ENCODE measurements at places on chromosomes 12 and 14.

DNA sequence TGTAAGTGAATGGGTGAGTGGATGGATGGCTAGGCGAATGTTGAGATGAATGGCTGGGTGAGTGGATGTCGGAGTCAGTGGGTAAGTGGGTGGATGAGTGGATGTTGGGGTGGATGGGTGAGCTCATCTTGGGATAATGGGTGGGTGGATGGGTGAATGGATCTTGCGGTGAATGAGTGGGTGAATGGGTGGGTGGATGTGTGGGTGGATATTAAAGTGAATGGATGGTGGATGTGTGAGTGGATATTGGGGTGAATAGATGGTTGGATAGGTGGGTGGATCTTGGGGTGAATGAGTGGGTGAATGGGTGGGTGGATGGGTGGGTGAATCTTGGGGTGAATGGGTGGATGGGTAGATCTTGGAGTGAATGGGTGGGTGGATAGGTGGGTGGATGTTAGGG lies 51.9 kb downstream of the CMKLR1 start:
- no peak for DNase-seq

DNA sequence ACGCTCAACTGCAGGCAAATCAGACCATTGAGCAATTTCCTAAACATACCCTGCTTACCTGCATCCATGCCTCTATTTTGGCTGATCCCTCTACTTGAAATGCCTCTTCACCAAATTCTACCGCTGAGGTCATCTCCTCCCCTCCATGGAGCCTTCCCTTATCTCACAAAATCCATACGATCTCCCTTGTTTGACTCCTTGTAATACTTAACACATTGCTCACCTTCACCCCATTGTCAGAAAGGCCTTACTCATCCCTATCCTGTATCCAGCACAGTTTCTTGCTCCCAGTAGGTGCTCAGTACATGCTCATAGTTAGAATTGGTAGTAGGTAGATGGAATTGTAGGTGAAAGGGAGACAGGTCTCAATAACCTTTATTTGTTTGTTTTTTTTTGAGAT lies 5.4 kb downstream of the DDN start:
- DNase-seq, result no peak

DNA sequence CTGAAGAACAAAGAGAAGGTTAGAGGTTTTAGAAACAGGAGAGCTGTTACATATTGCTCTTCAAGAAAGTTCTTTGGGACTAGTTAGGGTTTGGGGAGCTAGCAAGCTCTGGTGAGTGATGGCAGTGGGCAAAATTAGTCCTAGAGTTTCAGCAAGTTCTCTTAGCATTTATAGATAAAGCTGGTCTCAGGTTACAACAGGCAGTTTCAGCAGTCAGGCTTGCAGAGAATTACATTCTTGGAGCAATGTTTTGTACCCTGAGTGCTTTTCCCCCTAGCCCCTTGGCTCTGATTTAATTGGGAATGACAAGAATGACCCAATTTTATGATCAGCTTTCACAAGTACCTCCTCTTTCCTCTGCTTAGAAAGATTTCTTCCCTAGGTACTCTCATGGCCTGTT lies 21.4 kb upstream of the EID3 start:
- no peak for DNase-seq

GRCh38 chr14:59305836-59306555 lies 117.5 kb downstream of the DAAM1 start:
- DNase-seq, result no peak

DNA sequence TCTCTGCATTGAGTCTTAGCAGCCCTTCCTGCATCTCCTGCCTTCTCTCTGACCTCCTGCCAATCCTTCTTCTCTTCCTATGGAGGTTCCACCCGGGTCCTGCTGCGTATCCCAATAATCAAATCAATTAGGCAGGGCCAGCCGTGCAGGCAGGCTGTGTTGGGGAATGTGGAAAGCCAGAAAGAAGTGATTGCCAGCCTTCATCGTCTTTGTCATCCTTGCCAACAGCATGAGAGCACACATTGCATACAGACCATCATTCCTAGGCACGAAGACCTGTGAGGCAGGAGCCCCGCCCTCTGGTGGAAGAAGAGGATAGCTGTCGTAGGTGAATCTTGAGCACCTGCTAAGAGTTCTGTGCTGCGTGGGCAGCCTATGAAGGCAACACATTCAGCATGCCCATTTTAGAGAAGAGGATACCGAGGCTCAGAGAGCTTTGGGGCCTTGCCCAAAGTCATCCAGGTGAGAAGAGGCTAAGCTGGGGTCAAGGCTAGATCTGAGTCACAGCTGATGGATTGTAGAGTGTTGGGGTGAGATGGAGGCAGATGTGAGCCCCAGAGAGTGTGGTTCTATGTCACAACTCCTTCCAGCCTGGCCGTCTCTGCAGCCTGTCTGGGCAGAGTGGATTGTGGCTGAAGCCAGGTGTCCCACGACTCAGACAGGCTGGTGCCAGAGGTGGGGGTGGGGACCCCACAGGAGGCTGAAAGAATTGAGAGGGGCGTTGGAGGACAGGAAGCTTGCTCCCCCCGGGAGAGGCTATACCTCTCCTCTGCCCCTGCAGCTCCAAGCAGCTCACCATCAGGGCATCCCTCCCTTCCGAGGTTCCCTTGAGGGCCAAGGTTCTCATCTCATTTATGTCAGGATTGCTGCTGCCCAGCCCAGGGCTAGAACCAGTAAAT lies 12.7 kb downstream of the C14orf132 start:
- no peak for DNase-seq

GRCh38 chr12:18165422-18165871 lies 75.5 kb upstream of the RERGL start:
- DNase-seq, result no peak

DNA sequence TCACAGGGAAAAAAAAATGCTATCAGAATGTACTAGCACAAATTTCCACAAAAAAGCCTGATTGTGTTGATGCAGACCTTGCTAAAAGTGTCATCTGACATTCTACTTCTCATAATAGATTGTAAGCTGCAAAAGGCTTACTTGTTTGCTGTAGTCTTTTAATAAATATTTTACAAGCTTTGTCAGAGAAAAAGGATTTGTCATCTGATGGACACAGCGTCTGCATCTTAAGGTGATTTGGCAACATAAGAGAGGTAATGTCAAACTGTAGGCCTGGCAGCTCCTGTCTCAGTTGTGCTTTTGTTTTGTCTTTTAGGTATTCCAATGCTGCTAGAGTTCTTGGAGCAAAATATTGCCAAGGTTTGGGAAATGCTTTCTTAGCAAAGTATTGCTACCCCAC lies 26.3 kb upstream of the KCNH3 start:
- DNase-seq, result no peak

DNA sequence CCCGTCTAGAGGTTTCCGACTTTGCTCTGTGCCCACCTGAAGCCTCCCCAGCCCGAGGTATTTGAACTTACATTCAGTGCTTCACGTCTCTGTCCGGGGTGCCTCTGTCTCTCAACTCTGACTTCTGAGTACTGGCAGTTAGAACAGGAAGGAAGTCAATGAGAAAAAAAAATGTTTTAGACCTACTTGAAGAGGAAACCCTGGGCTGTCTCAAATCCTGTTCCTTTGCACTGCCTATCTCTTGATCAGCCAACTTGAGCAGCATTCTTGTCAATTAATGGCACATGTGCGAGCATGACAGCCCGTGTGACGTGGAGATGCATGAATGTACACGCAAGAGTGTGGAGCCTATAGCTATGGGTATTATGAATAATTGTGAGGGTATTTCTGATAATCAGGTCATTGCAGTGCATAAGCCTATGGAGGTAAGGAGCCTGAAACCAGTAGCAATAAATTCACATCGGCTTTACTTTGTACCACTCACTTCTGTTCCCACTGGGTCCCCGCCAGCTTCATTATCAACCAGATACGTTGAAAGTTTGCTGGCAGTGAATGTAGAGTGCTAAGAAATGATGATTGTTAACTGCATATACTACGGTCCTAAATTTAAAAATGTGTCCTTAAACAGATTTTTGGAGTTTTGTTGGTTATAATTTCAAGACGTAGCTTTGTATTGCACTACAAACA lies at the start of gene ARHGDIB:
Gene ARHGDIB, minus strand, starts transcription at position 136 of the 687 bp plus-strand sequence. CDS start 10,889 bp downstream, outside the sequence.
- DNase-seq, result peak; percentile 71

DNA sequence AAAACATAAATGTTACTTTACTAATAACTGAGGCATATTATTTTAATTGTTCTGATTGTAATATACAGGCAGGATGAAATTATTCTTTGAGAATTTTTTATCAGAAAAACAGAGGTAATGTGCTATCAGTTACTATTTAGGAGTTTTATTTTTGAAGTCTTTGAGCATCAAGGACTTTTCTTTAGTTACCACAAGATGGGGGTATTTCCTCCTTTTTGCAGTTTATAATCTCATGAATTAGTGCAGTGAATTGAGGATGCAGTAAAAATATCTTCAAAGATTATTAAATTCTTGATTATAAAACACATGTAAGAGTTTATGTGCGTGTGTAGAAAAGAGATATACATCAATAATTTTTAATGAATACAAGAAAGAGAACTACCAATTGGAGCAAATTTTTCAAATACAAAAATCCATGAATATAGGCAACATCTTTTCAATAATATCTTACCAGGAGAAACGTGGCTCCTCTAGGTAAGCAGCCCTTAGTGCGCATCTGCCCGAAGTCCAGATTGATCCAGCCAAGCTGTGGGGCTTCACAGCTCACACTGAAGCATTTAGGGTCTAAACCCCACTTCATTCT lies 71.6 kb downstream of the ERGIC2 start:
- DNase-seq, result no peak

GRCh38 chr14:65910108-65910786 lies 497.7 kb downstream of the FUT8 start:
- DNase-seq, result no peak

DNA sequence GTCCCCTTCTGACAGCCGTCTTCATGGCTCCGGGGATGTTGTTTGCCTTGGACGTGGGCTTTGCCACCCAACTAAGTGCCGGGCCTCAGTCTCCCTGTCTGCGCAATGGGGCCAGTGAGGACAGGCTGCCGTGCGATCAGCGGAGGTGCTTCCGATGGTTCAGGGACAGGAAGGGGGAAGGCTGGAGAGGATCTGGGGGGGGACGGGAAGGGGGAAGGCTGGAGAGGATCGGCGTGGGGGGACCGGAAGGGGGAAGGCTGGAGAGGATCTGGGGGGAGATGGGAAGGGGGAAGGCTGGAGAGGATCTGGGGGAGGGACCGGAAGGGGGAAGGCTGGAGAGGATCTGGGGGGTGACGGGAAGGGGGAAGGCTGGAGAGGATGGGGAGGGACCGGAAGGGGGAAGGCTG lies 3.4 kb downstream of the MMP17 start:
- DNase-seq, result no peak

DNA sequence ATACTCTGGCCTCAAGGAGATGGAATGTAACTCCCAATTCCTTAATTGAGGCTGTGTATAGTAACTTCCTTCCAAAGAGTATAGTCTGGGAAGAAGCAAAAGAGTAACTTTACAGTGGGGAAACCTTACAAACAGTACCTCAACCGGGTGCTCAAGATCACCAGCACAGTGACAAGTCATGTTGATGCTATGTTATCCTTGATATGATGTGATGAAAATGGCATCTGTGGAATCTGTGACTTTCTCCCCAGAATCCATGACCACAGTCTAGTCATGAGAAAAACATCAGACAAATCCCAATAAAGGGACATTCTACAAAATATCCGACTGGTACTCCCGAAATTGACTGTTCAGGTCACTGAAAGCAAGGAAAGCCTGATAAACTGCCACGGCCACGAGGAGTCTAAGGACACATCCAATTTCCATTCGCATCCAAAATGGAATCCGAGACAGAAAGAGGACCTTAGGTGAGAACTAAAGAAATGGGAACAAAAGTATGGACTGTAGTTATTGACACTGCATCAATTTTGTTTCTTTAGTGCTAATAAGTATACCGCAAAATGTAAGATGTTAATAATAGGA lies 97.3 kb upstream of the FRMD6 start:
- DNase-seq, result no peak

GRCh38 chr14:76163668-76164363 lies 12.1 kb downstream of the GPATCH2L start:
- no peak for DNase-seq

DNA sequence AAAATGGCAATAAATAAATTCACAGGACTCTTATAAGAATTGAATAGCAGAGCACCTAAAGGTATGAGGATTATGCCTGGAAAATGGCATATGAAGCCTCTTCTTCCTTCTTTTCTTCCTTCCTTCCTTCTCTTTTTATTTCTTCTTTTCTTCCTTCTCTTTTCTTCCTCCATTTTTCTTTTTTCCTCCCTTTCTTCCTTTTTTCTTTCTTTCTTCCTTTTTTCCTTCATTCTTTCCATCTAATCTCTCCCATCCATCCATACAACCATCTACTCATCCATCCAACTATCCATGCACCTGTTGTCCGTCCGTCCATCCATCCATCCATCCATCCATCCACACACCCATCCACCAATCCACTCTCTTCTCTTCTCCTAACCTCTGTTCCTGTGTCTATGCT lies 173.8 kb downstream of the TBX5 start:
- no peak for DNase-seq

DNA sequence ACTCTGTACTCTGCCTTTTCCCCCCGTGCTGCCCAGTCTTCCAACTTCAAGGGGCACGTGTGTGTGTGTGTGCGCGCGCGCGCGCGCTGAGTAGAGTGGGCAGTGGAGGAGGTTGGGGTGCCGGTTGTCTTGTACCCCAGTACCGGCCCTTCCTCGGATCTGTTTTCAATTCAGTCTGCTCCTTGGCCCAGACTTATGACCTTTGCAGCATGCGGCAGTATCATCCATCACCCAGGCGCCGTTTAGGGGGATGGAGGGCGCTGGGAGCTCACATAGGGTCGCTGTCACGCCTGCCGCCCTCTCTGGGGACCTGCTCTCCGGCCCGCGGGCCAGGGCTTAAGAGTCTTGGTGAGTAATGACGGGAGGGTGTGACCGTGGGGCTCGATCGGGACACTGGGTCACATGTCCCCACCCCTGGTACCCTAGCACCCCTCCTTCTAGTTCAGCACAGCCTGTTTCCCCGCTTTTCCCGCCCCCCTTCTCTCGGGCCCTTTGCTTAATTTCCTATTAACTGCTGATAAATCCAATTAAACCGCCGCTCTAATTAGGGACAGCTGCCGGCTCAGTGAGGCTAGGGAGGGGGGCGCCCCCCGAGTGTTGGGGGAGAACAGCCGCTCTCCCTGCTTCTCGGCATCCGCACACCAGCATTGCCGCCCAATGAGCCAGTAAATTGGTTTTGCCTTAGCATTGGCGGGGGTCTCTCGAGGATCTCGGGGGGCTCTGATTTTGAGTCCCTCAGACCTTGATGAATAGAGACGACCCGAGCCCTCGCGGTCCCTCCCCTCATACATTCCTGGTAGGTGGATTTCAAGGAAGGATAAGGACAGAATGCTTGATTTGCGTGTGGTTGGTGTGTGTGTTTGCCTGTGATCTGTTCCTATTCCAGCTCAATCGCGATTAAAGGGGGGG lies 9.3 kb downstream of the STAC3 start:
- DNase-seq, result no peak

- DNase-seq, result no peak
These were observed 157.7 kb upstream of the KITLG start for GRCh38 chr12:88737838-88738472.

DNA sequence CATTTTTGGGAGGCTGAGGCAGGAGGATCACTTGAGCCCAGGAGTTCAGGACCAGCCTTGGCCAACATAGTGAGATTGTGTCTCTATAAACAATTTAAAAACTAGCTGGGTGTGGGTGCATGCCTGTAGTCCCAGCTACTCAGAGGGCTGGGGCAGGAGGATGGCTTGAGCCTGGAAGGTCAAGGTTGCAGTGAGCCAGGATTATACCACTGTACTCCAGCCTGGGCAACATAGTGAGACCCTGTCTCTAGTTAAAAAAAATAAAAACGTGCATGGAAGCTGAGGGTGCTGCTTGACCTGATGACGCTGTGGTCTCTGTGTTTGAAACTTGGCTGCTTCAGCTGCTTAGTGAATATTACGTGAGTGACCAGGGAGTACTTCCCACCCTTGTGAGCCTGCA lies 89.7 kb downstream of the PPP2R5C start:
- no peak for DNase-seq

All from activated CD4-positive, alpha-beta T cell treated with anti-CD3 and anti-CD28 coated beads for 4 hours (primary cell).